ENCODE measurements at places on chromosomes 1 and 21. TPM values are rescaled to one million over a fixed set of nuclear protein-coding genes. Genes with fewer than 3 reads are reported as not detected.

Gene PDPN
- total RNA-seq, result 4.1 TPM

Gene SMPDL3B
- total RNA-seq, result not detected

Gene GPR37L1
- total RNA-seq, result not detected

Gene TEDDM1
- not detected for total RNA-seq

Gene RGS1
- not detected for total RNA-seq

Gene KIF26B
- 0.65 TPM for total RNA-seq

Gene SPRR2G
- not detected for total RNA-seq

Gene ZNF648
- total RNA-seq, result not detected

Gene FCRLA
- not detected for total RNA-seq

Gene UBASH3A
- not detected for total RNA-seq

Gene MPZ
- total RNA-seq, result 0.90 TPM

Gene TNN
- not detected for total RNA-seq

Gene ADAM30
- not detected for total RNA-seq

Gene COL11A1
- 0.18 TPM for total RNA-seq

Gene COL9A2
- 1.5 TPM for total RNA-seq

Gene ECM1
- total RNA-seq, result 54.5 TPM

Gene LEFTY2
- not detected for total RNA-seq

Gene STK40
- 14.3 TPM for total RNA-seq

Data from cardiac atrium fibroblast (primary cell).